ENCODE measurements at places on chromosomes 1 and 21.

DNA sequence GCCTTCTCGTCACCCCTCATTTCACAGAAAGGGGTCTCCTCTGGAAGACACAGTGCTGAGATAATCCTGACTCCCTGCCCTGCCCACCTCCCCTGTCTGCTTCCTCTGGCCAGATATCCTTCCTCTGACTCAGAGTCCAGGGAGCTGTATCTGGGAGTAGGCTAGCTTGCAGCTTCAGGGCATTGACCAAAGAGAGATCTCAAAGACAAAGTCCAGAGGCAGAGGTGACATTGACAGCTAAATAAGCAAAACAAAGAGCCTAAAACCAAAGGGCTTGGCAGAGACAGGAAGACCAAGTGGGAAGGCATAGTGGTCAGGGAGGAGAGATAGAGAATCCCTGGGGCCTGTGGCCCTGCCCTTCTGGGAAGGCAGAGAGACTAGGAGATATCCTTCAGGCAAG, 64.9 kb downstream of the TNR start:
- DNase-seq, result no peak

DNA sequence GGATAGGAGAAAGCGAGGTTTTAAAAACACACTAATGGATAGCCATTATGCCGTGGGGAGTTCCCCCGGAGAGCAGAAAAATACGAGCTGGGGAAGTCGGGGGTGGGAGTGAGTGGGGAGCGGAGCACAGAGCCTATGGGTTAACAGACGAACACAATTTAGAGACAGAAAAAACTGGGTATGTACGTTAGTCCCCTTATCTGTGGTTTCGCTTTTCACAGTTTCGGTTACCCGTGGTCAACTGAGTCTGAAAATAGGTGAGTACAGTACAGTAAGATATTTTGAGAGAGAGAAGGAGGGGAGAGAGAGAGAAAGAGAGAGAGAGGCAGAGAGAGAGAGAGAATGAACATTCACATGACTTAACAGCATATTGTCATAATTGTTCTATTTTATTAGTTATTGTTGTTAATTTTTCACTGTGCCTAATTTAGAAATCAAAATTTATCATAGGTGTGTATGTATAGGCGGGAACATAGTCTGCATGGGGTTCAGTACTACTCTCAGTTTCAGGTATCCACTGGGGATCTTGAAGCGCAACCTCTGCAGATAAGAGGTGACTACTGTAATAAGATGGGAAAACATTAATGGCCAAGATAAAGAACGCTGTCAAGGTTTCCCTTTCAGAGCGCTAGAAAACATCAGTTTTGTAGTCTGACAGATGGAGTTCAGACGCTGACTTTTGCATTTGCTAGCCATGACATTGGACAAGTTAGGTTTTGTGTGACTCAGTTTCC, 125.6 kb upstream of the LMO4 start:
- no peak for DNase-seq

GRCh38 chr1:223197923-223198627, 55.0 kb upstream of the TLR5 start:
- DNase-seq, result no peak

GRCh38 chr1:202659541-202659940, 50.7 kb downstream of the SYT2 start:
- DNase-seq, result no peak

- no peak for DNase-seq
These were observed 73.9 kb upstream of the HAO2 start for GRCh38 chr1:119294722-119295121.

- DNase-seq, result no peak
These were observed 18.0 kb upstream of the ST3GAL3 start for GRCh38 chr1:43689289-43689688.

- DNase-seq, result no peak
These were observed 126.6 kb upstream of the COA6 start for GRCh38 chr1:234246638-234247116.

GRCh38 chr1:207956986-207957385, 46.1 kb upstream of the CD34 start:
- no peak for DNase-seq

GRCh38 chr1:167705250-167705649, 16.5 kb upstream of the MPZL1 start:
- no peak for DNase-seq
